Panc1 (cell line): ENCODE measurements at places on chromosomes 2 and 18.

DNA sequence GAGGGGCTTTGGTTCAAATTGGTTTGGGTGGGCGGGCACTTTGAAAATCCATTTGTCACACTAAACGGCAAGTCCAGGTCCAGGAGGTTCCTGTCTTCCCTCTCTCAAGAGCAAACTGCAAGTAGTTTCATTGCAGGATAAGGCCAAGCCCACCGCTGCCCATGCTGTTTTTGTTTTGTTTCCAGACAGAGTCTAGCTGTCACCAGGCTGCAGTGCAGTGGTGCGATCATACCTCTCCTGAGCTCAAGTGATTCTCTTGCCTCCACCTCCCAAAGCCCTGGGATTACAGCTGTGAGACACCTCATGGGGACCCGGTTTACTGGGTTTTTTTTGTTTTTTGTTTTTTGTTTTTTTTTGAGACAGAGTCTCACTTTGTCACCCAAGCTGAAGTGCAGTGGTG lies 1.8 kb upstream of the CYBRD1 start:
- no peak for DNase-seq

- no peak for DNase-seq
Measured at GRCh38 chr18:37662099-37662498, 96.5 kb upstream of the CELF4 start.

DNA sequence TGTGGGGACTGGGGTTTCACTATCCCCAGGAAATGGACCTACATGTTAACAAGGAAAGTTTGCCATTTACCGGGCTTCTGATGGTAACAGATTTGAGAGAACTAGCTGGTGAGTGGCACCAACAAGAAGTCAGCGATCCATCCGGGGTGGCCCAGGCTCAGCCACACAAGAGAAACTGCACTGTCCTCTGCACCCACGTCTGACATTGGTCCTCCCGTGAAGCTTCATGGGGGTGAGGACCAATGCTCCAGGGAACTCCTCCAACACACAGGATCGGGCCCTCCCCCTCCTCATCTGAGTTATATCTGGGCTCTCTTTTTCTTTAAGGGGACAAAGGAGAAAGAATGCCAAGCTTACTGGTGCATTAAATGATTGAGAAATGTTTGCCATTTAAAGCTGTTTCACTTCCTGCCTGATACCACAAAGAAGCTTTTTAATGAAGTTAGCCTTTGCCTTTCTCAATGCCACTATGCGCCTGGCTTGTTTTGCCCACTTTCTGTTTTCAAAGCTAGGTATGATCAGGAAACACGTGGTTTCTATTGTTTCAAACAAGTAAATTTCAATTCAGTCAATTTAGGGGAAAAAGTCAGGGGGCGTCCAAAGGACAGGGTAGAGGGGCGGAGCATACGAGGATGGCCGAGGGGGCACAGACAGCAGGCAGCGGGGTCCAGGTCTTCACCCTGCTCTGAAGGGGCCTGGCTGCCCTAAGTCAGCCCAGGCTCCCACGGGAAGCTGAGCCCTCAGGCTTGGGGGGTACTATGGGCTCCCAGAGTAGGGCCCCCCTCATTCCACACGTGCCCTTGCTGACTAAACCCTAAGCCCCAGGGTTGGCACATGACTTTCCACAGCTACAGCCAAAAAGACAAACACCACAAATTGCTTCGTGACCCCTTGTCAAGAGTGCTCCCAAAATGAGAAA lies 204.0 kb upstream of the ID2 start:
- no peak for DNase-seq

DNA sequence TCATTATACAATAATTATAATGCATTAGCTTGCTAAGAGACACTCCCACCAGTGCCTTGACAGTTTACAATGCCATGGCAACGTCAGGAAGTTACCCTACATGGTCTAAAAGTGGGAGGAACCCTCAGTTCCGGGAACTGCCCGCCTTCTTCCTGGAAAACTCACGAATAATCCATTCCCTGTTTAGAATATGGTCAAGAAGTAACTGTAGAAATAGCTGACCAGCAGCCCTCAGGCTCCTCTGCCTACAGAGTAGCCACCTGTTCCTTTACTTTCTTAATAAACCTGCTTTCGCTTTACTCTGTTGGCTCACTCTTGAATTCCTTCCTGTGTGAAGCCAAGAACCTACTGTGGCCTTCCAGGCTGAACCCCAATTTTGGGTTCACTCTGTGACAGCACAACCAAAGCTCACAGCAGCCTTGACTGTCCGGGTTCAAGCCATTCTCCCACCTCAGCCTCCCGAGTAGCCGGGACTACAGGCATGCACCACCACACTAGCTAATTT lies 20.0 kb upstream of the PTPN2 start:
- DNase-seq = no peak

GRCh38 chr18:3321133-3321812 lies 59.3 kb downstream of the MYL12B start:
- DNase-seq = peak; percentile 45

GRCh38 chr18:23232331-23232730 lies 97.0 kb downstream of the CABLES1 start:
- no peak for DNase-seq

DNA sequence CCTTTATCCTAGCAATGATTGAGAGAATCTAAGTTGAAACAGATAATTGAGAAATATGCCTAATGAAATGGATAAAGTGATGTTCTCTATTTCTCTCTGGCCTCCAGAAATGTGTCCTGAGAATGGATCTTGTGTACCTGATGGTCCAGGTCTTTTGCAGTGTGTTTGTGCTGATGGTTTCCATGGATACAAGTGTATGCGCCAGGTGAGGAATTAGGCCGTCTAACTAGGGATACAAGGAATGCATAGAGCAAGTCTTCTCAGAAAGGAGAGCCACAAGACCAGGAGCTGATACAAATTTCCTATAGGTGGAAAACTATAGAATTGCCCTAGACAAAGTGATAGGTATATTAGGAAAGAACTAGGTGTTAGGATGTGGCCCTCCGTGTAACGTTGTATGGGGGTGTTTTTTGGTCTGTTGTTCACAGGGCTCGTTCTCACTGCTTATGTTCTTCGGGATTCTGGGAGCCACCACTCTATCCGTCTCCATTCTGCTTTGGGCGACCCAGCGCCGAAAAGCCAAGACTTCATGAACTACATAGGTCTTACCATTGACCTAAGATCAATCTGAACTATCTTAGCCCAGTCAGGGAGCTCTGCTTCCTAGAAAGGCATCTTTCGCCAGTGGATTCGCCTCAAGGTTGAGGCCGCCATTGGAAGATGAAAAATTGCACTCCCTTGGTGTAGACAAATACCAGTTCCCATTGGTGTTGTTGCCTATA lies 592 bp upstream of the CAD start:
- DNase-seq = no peak

DNA sequence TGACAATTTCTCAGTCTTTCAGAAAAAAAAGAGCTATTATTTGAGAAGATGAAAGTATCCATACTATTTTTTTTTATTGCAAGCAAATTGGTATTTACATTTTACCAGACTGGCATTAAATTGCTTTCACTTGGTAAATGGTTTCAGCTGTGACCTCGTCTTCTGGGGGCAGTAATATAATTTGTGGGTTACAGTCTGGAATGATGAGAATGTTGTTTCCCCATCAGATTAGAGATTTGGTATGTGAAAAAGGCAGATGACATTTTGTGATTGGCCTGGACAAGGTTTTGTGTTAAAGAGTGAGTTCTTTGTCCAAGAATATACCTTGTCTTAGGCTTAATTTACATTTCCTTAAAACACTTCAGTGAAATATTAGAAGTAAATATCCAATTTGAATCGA lies 390.1 kb upstream of the ST6GAL2 start:
- no peak for DNase-seq
